ENCODE measurements at places on chromosomes 12 and 14.

DNA sequence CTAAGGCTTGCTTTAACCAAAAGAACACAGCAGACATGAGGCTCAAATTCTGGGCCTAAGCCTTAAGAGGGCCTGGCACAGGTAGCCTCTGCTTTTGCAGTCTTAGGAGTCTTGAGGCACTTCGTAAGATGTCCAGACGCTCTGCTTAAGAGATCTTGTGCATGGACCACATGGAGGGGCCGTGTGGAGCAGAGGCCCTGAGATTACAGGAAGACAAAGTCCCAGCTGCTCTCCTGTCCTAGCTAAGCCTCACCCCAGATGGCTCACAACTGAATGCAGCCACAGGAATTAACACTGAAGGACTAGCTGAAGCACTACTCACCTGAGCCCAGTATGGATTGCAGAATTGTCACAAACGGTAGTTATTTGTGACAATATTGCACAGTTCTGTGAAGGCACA, 446.0 kb downstream of the PDZRN4 start:
- DNase-seq = no peak

- DNase-seq = no peak
Observed at GRCh38 chr12:29792853-29793252, 9.1 kb upstream of the TMTC1 start.

GRCh38 chr12:112597986-112598385, 179.2 kb downstream of the PTPN11 start:
- DNase-seq = no peak

GRCh38 chr12:117139025-117139717, 40.0 kb upstream of the TESC start:
- DNase-seq = no peak

DNA sequence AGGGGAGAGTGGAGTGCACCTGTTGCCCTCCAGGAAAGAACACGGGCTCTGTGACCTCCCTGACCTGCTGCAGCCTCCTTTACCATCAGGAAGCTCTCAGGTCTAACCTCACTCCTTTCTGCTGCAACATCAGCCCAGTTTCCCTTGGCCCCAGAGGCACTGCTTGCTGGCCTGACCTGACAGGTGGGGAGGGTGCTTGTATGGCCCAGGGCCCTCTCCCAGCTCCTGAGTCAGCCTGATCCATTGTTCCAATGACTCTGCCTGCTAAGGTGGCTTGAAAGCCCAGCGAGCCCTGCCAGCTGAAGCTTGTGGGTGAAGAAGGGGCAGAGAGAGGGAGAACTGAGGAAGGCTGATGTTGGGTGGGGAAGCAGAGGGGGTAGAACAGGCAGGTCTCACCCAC, 13.2 kb upstream of the KRT78 start:
- DNase-seq = no peak

- no peak for DNase-seq
Observed at GRCh38 chr14:52846591-52846990, 55.2 kb upstream of the GNPNAT1 start.

DNA sequence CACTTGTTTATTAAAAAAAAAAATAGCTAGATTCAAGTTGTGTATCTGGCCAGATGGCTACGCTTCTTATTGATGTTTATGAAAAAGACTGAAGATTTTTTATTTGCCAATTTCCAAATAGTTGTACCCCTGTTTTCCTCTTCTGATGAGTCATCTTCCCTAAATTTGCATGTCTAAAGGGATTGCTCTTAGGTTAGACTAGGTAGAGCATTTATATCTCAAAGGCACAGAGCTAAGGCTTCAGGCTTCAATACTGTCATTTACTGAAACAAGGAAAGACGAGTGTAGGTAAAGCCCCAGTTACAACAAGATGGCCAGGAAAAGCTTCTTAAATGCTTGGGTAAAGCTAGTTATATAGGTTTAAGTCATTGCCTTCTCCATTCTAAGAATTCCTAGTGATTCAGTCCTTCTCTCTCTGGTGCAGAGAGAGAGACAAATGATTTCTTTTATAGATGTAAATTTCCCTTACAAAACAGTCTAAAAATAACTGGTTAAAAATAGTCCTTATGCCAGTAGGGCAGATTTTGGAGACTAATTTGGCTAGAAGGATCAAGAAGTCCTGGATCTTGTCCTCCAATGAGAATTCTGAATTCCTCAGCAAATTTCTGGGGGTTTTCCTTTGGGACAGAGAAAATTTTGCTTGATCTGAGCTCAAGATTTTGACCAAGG, 26.1 kb downstream of the LEMD3 start:
- no peak for DNase-seq

All from stimulated activated CD8-positive, alpha-beta memory T cell treated with anti-CD3 and anti-CD28 coated beads, Interleukin-7, amount 100 ng/mL, for 24 hours (primary cell).